ENCODE measurements at places on chromosomes 11 and 22.

DNA sequence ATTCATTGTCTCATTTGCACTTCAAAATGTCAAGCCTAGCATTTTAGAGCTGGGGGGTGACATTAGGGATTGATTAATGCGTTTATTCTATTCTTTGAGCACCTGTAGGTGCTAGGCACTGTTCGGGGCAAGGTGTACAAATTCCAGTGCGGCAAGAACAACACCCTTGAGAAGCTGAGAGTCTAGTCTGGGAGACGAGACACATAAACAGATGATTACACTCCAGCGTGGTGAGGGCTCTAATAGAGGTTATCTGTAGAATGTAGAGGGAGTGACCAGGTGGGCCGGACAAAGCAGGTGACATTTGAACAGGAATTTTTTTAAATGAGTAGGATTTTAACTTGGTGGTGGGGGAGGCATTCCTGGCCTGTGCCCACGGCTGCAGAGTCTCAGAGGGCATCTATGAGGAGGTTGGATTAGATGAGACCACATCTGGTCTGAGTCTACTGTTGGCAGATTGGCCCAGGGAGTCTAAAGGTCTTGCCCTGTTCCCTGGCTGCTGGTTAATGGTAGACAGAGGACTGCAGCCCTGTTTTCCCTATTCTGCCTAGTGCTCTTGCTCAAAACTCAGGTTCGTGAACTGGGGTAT, 970 bp downstream of the CAT start:
- no peak for DNase-seq

DNA sequence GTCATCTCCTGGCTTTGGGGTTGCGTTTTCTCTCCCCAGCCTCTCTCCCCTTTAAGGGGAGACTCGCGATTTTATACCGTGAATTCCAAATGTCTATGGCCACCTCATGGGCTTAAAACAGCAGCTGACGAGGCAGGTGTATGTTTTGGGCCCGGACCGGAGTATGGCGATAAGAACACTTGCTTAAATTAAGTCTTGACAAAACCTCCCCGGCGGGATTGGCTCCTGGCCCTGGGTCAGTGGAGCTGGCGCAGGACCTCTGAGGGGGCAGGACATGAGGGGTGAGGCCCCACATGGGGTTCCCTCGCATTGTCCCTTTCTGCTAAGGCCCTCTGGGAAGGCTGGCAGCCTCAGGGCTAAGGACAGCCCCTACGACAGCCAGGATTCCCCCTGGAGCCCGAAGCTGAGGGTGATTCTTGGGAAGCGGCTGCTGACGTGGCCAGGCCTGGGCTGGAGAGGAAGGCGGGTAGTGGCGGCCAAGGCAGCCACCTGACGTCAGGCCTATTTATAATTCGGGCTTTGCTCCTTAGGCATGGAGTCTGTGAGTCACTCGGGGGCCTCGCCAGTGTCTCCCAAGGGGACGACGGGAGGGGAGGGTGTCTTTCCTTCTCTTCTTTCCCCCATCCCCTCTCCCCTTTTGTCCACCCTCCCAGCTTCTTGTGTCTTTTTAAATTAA, 12.7 kb downstream of the MYO18B start:
- no peak for DNase-seq

DNA sequence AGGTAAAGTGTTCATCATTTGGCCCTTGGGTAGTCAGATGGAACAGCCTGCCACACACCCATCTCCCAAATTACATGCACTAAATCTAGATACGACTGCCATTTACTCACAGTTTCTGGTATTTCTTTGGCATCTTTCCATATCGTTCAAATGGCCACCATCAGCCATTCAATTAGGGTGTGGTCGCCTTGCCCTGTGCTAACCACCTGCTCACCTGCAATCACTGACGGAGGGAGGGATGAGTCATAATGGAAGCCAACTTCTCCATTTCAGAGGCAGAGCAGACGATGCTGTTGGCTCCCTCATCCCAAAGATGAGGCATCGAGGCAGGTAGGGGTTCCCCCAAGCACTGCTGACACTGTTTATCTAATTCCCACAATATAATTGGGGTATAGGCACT, 14.6 kb downstream of the MS4A6A start:
- DNase-seq, result no peak

DNA sequence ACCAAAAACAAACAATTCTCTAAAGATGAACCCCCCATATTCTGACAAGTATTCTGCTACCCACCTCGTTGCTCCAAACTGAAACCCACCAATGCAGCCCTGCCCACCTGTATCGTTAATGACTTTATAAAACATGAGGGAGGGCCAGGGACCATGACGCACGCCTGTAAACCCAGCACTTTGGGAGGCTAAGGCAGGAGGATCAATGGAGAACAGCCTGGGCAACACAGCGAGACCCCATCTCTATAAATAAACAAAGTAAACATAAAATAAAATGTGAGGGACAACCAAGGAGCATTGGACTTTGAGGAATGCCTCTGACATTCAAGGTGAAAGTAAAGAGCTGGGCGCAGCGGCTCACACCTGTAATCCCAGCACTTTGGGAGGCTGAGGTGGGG, 39.8 kb upstream of the ATXN10 start:
- no peak for DNase-seq

- DNase-seq, result no peak
Observed at GRCh38 chr22:26542831-26543230, 30.6 kb upstream of the TFIP11 start.

All from NCI-H2107 (cell line).